Hematopoietic multipotent progenitor cell treated with erythropoietin and hydrocortisone succinate and interleukin-3 and kit ligand, for 8 days (in vitro differentiated cells): ENCODE measurements at places on chromosomes 4 and X.

- DNase-seq: no peak
Measured at GRCh38 chr4:53684136-53685130, 93.1 kb upstream of the LNX1 start.

DNA sequence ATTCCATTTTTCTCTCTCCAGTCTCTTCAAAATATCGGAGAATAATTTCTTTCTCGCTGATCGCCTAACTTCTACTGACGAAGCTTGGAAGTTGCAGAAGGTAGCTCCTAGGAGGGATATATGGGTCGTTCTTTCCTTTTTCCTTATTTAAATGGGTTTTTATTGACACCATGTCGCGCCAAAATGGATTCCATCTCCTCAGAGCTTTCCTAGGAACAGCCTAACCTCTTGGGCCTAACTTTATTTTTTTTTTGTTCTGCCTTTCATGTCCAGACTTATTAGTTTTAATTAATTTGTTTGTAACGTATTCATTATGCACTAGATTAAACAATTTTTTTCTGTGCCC lies 359.4 kb upstream of the ZCCHC13 start:
- DNase-seq: peak; percentile 38

- no peak for DNase-seq
Measured at GRCh38 chrX:153521034-153521433, 3.6 kb downstream of the ATP2B3 start.

DNA sequence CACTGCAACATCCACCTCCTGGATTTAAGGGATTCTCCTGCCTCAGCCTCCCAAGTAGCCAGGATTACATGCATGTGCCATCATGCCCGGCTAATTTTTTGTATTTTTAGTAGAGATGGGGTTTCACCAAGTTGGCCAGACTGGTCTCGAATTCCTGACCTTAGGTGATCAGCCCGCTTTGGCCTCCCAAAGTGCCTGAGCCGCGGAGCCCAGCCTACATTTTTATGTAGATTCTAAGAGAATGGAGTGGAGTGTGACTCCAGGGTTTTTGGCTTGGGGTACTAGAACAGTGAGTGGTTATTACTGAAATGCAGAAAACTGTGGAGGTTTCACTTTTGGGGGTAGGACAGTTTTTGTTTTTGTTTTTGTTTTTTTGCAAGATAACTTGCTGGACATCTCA lies 806.0 kb downstream of the ADGRL3 start:
- no peak for DNase-seq

DNA sequence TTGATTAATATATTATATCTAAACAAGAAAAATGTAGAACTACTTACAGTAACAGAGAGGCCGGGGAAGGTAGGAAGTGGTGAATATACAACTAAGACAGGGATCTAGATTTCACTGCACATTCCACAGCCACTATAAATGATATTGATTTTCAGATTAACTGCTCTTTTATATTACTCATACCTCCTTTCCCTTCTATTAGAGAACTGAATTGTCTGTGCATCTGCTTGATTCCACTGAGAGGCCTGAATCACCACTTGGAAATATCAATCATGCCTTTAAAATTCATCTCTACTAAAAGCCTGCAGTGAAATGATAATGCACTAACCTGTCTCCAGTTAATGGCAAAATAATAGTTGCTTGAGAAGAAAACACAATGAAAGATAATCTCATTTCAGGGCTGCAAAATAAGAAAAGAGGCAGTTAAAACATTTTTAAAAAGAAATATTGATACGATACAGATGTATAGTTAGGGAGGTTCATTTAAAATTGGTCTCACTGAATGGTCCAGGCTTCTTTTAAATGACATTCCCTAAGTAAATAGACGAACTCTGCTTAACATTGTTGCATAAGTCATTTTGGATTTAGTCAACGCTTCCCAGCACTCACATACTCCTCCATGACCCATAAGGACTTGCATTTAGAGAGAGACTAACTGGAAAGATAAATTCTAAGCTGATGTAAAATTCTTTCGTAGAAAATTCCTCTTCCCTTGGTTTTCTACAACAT lies 3.8 kb downstream of the ANTXR2 start:
- no peak for DNase-seq

DNA sequence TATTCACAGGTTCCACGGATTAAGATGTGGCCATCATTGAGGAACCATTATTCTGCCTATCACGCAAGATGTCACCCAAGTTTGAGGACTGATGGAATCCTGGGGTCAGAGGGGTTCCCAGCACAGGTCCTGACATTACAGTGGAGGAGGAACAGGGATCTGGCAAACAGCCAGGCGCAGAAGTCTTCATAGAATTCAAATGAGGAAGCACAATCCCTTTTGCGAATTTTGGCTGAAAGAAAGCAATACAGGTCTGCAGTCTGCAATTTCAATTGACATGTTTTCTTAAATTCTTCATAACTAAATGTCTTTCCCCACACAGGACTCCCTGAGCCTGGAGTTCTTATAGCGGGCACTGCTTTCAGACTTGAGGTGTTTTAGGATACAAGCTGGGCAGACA lies 14.5 kb downstream of the DOCK11 start:
- DNase-seq: no peak
